GM18507 (cell line): ENCODE measurements at places on chromosomes 5 and 9.

DNA sequence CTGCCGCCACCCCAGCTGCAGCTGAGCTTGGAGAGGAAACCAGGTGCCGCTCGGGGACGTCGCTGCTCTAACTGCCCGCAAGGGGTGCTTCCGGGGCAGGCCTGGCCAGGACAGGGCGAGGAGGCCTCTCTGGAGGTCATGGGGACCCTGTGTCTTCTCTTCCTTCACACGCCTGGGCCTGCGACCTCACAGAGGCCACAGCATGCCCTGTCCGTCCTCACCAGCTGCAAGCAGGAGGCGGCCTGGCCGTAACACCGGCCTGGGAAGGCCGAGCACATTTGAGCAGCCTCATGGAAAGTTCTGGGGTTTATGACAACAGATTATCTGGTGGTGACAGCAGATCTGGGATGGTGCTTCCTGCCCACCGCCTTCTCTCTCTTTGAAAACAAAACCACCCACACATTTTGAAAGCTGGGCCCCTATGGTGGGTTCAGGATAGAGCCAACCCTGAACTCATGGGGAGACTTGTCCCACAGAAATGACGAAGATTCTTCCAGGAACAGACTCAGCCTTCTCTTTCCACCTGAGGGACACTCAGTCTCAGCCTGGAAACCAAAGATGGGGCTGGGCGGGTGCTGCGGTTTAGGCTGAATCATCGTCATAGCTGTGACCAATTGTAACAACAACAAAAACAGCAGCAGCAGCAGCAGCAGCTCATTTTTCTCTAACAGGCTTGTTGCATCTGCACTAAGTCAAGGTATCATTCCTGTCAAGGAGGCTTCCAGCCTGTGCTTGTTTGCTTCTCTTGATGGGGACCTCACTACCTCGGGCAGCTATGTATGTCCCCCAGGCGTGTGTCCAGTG lies 99.6 kb upstream of the RAPGEF1 start:
- no peak for DNase-seq

DNA sequence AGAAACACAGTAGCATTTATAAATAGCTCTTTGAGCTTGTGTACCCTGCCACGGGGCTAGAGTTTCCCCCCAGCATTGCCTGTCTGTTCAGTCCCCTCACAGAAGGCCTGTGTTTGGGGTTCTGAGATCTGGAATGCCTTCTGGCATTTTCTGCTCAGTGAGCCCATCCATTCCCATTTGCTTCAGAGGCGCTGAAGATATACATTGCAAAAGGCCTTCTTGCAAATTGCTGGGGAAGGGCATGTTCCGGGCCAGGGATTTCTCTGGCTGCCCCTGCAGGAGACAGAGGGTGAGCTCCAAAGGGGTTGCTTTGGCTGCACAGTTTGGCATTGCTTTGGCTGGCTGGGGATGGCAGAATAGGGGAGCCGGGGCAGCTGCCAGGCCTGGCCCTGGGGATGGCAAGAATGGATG lies 308.4 kb downstream of the MSX2 start:
- DNase-seq: no peak

DNA sequence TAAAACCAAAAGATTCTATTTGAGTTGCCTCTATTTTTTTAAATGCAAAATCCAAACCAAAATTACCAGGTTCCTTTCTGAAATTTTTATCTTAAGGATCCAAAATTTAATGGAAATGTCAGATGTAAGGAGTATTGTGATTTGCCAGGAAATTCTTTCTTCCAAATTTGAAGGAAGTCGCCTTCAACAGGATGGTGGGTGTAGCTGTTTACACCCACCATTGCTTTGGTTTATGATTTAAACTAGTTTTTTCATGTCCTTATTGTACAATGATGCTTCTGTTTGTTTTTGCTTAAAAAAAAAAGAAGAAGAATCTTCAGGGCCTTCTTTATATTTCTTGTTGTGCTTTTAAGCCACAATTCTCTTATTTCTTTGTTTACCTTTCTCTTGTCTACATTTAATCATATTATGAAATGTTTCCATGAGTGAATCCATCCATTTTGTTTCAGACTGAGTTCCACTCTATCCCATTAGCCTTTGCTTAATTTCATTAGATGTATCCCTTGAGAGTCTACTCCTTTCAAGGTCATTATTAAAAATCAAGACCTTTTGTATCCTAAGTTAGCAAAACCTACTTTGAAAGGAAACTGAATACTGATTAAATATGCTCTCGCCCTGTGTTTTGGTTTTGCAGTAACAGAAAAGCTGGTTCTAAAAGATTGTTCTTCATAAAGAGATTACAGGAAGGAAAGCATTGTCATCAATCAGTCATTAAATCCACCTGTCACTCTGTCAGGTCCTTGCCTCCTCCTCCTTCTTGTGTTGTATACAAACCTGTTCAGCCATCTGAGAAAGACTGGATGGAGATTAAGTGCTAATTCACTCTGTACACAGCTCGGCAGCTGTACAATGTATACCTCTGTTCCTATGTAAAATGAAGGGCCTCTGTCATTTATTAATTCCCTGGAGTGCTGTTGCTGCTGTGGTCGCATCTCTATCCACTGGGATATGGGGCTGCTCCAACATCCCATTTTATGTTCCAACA lies 45.5 kb upstream of the SLC2A8 start:
- no peak for DNase-seq

DNA sequence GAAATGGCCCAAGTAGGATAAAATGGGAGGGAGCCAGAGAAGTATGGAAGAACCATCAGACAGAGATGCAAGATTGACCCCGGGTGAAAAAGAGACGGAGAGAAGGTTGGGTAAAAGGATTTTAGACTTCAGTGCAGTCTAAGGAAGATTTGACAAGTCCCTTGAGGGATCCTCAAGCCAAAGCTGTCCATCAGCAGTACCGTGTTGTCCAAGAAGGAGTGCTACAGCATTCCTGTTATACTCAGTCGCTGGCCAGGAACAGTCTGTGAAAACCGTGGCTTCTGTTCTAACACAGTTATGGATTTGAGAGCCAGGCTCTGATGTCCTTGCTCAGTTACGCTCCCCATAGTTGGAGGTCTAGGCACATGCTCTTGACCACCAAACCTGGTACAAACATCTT lies 383.9 kb upstream of the DAB2 start:
- DNase-seq: no peak

DNA sequence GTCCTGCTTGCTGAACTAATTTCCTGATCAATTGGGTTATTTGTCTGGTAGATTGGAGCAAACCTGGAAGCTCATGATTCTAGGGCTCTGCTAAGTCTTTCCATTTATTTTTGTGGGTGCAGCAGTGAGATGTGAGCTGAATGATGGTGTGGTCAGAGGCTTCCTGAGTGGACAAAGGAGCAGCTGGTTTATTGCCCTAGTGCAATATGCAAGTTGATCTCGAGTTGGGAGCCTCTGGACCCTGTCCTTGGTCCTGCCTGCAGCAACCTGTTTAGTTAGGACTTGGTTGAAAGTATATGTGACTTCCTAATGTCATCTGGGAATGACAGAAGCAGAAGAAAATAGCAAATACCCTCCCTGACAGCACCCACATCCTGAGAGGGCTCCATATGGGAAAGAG lies 4.2 kb upstream of the UNC5A start:
- DNase-seq: no peak

DNA sequence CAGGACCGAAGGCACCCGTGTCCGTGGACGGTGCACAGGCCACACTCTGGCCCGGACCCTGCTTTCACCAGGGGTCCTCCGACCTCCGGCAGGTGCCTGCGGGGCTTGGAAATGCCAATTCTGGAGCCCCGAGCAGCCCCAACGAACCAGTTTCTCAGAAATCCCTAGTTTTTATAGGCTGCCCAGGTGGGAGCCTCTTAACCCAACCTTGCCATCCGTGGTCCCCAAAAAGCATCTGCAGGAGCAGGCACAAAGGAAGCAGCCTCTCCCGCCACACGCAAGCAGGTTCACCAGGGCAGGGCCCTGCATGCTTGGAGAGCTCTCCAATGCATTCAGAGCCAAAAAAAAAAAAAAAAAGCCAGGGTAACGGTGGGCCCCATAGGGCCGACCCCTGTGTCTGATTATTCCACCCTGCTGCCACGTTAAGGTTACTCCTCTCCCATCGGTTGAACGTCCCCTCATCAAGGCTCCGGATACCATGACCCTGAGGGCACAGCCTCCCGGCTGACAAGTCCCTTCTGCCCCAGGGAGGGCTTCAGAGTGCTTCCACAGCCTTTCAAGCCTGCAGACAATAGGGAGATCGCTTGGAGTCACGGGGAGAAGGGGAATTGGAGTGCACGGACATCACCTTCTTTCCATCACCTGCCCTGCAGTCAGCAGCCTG lies 796 bp upstream of the TPRN start:
- DNase-seq: no peak

DNA sequence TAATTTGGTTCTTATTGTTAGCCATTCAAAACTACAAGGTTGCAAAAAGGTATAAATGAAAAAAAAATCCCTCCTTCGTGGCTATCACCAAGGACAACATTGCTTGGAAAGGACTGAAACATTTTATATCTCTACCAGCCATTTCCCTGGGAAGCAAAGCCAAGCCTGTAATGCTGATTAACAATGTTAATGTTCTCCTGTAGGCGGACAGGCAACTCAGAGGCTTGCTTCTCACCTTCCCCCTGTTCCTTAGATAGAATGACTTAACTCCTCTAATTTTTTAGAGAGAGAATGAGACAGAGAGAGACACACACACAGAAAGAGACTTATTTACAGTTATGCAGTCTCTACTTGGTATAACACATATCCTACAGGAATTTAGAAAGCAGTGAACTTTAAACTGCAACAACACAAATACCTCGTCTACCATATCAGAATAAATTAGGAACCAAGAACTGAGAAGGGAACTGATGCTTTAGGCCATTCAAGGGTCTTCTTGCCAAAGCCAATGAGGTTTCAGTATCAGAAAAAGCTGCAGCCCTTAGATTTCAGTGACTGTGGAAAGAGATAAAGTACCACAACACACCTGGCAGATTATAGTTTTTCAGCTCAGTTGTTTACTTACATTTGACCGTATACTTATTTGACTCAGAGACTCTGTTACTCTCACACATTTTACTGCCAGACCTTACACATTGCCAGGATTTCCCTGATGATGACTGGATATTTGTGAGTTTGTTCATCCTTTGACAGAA lies 20.9 kb upstream of the MAN2A1 start:
- DNase-seq: no peak

DNA sequence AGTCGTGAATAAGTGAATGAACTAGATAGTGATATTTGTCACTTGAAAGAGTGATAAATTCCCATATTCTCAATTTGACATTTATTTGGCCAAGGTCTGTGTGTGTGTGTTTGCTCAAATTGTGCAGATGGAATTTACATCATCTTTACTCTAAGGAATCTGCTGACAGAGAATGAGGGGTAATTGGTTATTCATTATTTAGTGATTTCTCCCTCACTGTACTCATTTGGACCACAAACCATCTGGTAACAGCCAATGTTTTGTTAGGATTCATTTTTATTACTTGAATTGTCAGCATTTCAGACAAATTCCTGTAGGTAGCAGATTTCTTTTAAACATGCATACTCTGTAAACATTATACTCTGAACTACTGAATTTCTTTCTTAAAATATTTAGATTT lies 15.6 kb downstream of the VCAN start:
- no peak for DNase-seq

GRCh38 chr5:104071887-104072286 lies 509.3 kb upstream of the NUDT12 start:
- no peak for DNase-seq

- no peak for DNase-seq
These were observed 16.6 kb upstream of the TGFBI start for GRCh38 chr5:136012041-136012804.

DNA sequence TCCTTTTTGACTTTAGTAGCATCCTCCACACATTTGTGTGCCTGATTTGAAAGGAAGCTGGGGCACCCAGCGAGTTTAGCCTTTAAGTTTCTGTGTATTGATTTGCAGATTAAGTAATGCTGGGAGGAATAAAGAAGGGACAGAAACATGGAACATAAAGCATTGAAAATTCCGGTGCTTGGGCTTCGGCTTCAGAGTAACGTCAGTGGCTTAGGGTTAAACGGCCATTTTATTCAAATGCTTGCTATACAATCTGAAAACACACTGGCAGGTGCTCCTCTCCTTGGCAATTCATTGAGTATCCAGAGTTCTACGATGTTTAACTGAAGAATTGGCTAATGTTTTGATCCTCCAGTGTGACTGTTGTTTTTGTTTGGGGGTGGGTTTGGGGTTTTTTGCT lies 58.0 kb upstream of the FSD1L start:
- DNase-seq: no peak

DNA sequence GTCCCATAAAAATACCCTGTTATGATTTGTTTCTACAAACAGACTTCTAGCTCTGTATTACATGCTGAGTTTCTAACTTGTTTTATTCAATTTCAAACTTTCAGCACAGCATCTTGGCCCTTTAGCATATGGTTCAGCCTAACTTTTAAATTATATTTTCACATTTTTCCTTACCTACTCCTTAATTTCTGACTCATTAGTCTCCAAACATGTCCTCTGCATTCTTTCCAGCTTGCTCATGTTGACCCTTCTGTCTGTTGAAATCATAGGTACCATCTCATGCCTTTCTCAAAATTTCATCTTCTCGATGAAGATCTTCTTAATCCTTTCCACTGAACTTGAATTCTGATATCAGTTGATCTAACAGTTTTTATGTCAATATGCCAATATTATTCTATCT lies 200.9 kb upstream of the RIOK2 start:
- no peak for DNase-seq

DNA sequence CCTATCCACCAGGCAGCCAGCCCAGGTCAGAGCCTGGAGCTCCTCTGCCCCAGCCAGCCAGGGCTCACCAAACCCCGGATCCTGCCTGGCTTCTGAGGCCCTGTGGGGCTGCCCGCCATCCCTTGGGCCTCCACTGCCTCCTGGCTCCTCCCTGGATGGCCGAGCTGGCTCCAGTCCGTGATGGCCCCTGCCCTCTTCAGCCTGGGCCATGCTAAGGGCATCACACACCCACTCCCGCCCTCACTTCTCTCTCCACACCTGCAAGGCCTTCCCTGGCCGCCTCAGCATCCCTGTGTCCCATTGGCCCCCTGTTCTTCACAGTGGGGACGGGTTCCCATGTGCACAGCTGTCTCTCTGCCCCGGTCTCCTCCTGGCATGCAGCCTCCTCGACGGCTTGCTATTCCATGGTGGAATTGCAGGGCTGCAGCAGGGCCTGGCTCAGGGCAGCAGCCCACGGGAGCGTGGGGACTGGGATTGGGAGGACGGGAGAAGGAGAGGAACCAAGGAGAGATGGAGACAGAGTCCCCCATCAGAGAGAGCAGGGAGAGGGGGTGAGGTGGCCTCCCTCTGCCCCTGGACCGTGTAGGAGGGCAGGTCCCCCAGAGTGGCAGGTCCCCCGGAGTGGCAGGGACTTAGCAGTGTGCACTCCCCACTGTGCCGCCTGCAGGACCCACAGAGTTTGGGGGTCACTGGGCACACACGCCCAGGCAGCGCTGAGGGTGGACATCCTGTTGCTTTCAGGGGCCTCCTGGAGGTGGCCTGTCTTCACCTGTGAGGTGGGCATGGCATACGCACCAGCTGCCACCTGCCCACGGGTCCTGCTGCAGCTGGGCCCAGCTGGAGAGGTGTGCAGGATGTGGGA lies 16.7 kb upstream of the RNU6ATAC start:
- no peak for DNase-seq
